ENCODE measurements at places on chromosomes 11 and 22. TPM values are rescaled to one million over a fixed set of nuclear protein-coding genes. Genes with fewer than 3 reads are reported as not detected.

The PAK1 gene
- total RNA-seq, result 109 TPM

The OR5AR1 gene
- not detected for total RNA-seq

The RBX1 gene
- 49.8 TPM for total RNA-seq

The CHCHD10 gene
- total RNA-seq, result 2.4 TPM

The FOSL1 gene
- total RNA-seq, result not detected

The HYLS1 gene
- total RNA-seq, result 7.8 TPM

The CLCF1 gene
- total RNA-seq, result 0.27 TPM

The SCUBE1 gene
- total RNA-seq, result 1.7 TPM

The CRYBB2 gene
- total RNA-seq, result not detected

The MS4A8 gene
- total RNA-seq, result 8.1 TPM

The ACCS gene
- 21.5 TPM for total RNA-seq

The LYVE1 gene
- 15.2 TPM for total RNA-seq

The MRE11 gene
- 28.7 TPM for total RNA-seq

The ELFN2 gene
- 5.7 TPM for total RNA-seq

The APOA1 gene
- total RNA-seq, result 0.91 TPM

The CDC45 gene
- total RNA-seq, result 7.4 TPM

The KLHL35 gene
- total RNA-seq, result 17.0 TPM

The EXT2 gene
- 84.8 TPM for total RNA-seq

The DGCR6L gene
- 25.3 TPM for total RNA-seq
